Stimulated activated CD8-positive, alpha-beta memory T cell treated with anti-CD3 and anti-CD28 coated beads, Interleukin-12 subunit alpha, Interleukin-12 subunit beta, amount 100 ng/mL, for 4 hours (primary cell): ENCODE measurements at places on chromosomes 6 and 20.
A peak's percentile ranks its signal among the peaks of the same experiment; 100 is the strongest.

DNA sequence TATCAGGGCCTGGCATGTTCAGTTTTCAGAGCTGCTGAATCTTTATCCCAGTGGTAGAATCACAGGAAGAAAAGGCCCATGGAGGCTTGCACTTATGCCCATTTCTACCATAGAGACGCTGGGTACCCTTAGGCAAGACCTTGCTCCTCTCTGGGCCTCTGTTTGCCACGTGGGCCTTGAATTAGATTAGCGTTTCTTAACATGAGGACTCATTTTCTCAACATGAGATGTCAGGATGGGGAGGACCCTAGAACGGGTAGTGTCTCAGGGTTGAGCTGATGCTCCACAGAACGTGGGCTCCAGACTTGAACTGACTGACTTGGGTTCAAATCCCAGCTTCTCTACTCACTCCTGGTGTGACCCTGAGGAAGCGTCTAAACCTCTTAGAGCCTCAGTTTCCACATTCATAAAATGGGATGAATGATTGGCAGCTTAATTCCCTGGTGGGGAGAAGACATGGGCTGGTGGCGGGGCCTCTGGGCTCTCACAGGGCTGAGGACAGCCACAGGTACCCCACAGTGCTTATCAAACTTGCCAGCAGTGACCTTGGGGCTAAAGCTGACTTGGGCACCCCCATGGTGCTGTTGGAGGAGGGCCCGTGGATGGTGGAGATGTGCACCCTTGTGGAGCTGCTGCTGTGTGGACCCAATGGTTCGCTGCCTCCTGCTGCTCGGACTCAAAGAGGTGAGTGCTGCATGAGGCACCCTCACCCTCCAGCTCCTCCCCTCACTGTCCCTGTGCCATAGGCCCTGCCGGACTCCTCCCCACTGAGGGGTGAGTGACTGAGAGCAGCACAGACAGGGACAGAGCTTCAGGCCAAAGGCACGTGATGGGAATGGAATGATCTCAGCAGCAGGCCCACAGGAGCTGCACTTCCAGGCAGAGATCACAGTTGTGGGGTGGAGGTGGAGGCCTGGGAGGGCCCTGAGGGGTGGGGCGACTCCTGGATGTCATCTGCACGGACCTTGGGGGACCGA, 28.2 kb downstream of the SUN5 start:
- DNase-seq = no peak

DNA sequence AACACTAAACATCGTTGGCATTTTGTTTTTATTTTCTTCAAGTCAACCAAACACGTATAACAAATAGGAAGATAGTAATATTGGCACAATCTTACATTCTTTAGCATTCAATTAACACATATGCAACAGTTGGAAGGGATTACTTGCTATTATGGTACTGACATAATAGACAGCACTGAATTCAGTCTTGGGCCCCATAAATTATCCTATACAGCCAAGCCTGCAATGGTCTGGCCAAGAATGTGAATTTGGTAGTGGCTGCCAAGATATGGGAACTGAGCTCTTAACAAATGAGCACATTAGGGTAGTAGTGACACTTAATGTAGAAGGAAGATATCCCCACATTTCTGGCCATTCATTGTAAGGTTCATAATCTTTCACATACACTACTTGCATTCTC, 44.8 kb upstream of the ARHGAP18 start:
- no peak for DNase-seq

GRCh38 chr20:60430516-60431001, 472.3 kb downstream of the CDH26 start:
- no peak for DNase-seq

DNA sequence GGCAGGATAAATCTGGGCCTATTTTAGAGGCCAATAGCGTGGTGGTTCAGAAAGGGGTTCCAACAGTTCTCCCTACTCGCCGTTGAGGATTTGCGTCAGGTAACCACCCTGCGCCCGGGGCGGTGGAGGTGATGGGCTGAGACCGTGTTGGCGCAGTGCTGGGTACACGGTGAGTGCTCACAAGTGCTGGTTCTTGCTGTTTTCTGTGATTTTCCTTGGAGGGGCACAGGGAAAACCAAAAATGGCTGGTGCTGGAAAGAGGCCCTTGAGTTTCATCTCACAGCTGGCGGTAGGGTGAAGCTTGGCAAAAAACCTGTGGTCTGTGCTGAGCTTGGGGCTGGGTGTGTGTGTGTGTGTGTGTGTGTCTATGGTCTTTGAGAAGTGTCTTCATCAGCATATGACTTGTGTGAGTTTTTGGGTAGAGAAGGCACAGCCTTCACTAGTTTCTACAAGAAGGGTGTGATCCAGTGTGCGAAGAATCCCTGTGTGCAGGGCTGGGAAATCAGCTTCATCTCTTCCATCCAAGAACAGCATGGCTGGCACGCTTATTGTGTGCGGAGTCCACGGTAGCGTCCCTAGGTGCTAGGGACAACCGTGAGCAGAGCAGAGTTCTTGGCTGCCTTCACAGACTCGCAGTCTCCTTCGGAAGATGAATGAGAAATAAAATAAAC, 35.3 kb upstream of the SCRT2 start:
- no peak for DNase-seq

GRCh38 chr20:17419479-17420041, 111.6 kb downstream of the BFSP1 start:
- no peak for DNase-seq

DNA sequence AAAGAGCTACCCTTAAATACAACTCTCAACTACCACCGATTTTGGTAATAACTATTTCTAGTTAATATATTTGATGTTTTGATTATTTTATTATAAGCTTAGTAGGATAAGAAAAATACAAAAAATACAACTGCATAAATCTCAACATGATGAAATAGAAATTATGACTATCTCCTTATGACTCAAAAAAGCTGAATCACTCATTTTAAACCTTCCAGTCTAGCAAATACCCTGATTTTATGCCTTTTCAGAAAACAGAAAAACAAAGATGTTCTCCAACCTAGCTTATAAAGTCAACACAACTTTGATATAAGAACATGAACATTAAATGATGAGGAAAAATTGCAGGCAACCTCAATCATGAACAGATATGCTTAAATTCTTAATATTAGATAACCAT, 40.2 kb upstream of the DSE start:
- DNase-seq = no peak

DNA sequence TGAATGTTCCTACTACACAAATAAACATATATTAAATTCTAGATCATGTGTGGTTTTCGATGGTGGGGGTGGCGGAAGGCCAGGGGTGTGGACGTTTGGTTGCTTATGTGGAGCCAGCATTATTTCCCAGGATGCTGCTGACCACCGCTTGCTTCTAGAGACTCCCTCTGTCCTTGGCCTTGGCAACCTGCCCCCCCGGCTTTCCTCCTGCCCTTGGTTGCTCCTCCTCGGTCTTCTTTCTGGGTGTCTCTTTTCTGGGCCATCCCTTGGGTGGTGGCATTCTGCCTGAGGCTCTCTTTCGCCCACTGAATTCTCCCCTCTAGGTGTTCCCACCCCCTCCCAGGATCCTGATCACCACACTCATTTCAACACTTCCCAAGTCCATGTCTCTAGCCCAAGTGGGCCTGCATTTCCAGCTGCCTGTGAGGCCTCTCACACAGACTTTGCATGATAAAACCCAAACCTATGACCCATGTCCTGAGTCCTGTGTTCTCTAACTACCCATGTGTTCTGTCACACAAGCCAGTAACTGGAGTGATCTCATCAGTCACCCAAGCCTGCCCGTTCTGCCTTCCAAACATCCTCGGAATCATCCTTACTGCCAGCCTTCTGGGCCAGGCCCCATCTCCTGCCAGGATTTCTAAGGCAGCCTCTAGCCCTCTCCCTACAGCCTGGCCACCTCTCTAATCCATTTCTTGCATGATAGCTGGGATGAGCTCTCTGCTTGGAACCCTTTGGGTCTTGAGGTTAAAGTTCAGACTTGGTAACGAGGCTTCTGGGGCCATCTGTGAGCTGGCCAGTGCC, 71.2 kb downstream of the CDS2 start:
- no peak for DNase-seq

GRCh38 chr6:150813993-150814359, 51.5 kb upstream of the MTHFD1L start:
- no peak for DNase-seq

DNA sequence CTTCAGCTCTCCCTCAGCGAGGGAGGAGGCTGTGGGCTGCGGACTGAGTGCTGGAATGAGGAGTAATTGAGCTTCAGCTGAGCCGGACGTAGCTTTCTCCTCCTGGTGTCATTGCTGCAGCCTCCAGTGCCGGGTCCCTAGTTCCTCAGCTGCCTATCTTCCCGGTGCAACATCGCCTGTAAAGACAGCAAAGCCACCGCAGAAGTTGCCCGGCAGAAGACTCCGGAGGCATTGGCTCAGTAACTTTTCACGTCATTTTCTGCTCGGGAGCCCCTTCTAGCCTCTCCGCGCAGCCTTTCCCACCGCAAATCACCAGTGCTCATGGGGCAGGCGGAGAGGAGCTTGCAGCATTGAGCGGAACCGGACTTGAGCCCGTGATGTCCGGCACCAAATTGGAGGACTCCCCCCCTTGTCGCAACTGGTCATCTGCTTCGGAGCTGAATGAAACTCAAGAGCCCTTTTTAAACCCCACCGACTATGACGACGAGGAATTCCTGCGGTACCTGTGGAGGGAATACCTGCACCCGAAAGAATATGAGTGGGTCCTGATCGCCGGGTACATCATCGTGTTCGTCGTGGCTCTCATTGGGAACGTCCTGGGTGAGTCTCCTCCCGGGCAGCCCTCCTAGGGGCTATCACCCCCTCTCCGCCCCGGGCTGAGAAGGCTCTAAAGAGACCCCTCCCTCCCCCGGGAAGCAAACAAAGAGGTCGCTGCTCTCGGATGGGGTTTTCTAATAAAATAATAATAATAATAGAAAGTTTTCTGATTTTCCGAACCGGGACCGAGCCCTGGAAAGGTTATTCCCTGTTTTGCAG, at the start of gene HCRTR2:
Gene HCRTR2, plus strand, starts transcription at position 305 of the 816 bp plus-strand sequence. Its CDS starts 73 bp downstream, at position 378.
- DNase-seq = no peak

- DNase-seq = peak; percentile 47
Measured at GRCh38 chr6:137823826-137824555, 43.1 kb upstream of the TNFAIP3 start.

- DNase-seq = no peak
Measured at GRCh38 chr20:24720957-24721356, 228.1 kb upstream of the CST7 start.

DNA sequence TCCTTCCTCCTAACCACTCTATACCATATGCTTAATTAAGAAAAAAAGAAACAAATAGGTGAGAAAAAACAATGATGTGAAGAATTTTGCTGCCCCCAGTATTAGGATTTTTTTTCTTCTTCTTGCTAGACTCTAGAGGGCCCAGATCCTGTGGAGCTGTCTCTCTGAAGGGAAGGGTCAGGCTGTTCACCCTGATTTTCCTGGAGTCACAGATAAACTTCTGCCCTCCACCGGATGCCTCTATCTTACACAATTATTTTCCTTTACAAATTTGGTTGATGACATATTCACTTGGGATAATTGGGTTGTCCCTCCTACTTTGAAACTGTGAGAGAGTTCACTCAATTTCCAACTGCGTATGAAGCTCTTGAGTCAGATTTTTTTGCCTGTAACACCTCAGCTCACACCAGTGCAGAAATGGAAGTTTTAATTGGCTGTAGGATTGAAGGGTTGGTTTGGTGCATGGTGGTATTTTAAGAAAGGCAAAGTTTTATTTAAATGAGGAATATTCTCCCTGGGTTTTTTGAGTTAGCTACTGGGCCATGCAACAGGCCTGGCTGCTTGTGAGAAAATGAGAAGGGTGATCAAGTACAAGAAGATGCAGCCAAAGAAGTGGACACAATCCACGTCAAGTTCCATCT, 73.7 kb upstream of the ESR1 start:
- no peak for DNase-seq

DNA sequence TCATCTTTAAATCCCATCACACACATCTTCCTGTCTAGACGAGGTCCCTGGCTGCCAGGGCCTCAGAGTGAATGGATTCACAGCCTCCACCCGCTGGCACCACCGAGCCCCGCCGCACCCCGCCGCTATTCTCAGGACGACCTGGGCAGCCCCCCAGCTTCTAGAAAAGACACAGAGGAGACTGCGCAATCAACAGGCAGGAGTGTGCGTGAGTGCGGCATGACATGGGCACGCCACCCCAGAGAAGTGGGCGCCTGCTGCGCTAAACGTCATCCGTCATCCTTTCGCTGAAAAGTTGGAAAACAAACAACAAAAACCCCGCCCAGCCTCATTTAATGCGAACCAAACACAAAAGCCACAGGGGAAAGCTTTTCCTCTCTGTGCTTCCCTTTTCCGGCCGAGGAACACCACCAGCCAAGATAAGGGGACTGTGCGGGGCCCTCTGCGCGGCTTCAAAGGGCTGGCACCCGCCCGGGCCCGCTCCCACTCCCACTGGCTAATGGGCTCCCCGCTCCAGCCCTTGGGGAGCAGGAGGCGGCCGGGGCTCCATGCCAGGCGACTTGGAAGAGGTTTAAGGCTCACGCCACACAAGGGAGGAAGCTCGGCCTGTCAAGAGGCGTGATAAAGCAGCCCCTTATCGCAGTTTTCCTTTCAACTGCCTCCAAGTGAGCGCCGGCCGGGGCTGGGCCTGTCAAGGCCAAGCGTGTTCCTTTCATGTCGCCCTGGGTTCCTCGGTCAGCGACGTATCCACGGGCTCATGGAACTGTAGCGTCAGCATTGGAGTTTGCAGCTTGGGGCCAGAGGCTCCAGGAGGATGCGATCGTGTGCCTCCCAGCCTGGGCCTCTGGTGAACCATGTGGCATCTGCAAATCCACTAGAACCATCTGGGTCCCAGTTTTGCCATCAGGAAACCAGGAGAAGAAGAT, 50.1 kb downstream of the NFATC2 start:
- DNase-seq = no peak

DNA sequence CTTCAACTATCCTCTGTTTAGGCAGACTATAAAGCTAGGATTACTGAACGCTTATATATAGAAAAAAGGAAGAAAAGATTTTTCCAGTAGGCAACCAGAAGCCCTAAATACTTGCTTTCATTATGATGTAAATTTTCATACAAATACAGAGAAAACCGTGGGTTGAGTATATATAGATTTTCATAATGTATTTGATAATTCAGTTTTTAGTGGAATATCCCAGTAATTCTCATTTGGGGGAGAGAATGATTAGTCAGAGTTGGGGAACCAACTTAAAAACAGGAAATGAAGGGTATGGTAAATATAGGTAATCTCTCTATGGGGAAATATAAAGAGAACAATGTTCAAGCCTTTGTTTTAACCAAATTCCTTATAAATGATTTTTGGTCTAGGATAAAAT, 154.0 kb upstream of the CITED2 start:
- no peak for DNase-seq

- no peak for DNase-seq
Measured at GRCh38 chr6:108566406-108566805, 5.7 kb downstream of the FOXO3 start.
